Sigmoid colon (tissue), 7 donors: ENCODE measurements at places on chromosomes 13 and 19. TPM values are rescaled to one million over a fixed set of nuclear protein-coding genes. Genes with fewer than 3 reads are reported as not detected.

Gene INSL3
- not detected for total RNA-seq

Gene OR10H1
- not detected for total RNA-seq

DNA sequence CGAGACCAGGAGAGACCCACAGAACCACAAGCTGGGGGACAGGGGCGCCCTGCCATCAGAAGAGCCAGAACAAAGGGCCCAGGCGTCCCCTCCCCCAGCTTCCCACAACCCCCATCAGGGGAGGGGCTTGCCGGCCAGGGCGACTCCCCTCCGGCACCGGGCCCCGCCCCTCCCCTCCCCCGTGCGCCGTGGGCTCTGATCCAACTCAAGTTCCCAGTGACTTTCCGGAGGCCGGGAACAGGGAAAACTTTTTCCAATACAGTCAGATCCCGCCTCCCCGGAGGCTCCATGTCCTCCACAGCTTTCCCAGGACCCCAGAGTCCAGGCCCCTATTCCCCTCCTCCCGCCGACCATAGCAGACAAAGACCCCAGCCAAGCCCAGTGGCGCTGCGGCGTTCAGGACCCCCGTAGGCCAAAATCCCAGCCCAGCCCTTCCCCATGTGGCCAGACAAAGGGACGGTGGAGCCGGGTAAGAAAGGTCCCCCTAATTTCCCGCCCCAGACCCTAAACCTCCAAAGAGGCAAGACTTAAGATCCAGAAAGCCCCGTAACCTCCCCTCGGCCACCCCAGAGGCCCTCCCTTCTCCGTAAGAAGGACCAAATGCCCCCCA, 673 bp downstream of the TEAD2 start:
- peak; percentile 95 for DNase-seq

DNA sequence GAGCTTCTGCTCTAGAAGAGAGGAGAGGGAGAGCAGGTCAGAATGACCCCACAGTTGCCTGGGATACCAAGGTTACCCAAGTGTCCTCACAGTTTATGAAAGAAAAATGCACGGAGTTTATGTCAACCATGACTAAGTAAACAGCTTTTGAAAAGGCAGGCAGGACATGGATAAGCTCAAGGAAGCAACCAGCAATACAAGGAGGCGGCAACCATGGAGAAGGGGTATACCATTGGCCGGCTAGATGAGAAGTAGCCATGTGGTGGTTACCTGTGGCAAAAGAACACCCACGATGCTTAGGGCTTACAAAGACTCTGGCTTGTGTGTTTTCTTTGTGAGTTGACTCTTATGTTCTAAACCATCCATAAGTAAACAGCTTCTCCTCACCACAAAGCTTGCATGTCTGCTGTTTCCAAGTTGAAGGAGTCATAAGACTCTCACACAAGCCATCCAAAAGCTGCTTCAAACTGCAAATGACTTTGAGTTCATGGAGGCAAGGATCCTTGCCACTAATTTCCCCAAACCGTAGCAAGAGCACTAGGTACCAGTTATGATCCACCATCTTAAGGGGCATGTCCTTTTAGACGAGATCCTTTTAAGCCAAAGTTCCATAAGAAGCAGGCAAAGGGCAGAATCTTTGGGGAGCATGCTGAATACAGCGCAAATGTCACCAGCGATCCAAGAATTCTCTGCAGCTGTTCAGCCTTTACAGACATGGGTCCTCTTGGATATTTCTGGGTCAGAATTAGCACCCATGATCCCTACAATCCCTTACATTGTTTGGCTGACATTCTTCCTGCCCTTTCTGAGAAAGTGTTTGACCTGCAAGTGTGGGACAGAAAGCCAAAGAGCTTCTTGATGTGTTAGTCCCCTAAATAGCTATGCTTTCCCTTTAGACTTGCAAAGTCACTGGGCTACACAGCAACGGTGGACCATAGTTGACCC, 74.8 kb upstream of the IPO5 start:
- no peak for DNase-seq

- no peak for DNase-seq
Measured at GRCh38 chr19:45245334-45245787, at the start of gene EXOC3L2. Gene EXOC3L2, minus strand, starts transcription at chr19:45245407. Its CDS starts 6,362 bp downstream, at chr19:45239045.
